ENCODE measurements at places on chromosomes 7 and 10. TPM values are rescaled to one million over a fixed set of nuclear protein-coding genes. Genes with fewer than 3 reads are reported as not detected.

- DNase-seq = peak; percentile 42
Observed at GRCh38 chr10:69232252-69232651, 12.1 kb downstream of the HKDC1 start.

GRCh38 chr7:79790656-79791262 lies 337.3 kb upstream of the MAGI2 start:
- DNase-seq = no peak

GRCh38 chr10:86212391-86212700 lies 154.2 kb downstream of the GRID1 start:
- no peak for DNase-seq

- no peak for DNase-seq
Observed at GRCh38 chr7:151301471-151302462, 39.8 kb upstream of the NUB1 start.

NEURL1 gene
- polyA plus RNA-seq = 0.67 TPM

ANXA8 gene
- 0.20 TPM for polyA plus RNA-seq
